Left renal pelvis (tissue), 4 donors: ENCODE measurements at places on chromosomes 5 and 9. TPM values are rescaled to one million over a fixed set of nuclear protein-coding genes. Genes with fewer than 3 reads are reported as not detected.

DNA sequence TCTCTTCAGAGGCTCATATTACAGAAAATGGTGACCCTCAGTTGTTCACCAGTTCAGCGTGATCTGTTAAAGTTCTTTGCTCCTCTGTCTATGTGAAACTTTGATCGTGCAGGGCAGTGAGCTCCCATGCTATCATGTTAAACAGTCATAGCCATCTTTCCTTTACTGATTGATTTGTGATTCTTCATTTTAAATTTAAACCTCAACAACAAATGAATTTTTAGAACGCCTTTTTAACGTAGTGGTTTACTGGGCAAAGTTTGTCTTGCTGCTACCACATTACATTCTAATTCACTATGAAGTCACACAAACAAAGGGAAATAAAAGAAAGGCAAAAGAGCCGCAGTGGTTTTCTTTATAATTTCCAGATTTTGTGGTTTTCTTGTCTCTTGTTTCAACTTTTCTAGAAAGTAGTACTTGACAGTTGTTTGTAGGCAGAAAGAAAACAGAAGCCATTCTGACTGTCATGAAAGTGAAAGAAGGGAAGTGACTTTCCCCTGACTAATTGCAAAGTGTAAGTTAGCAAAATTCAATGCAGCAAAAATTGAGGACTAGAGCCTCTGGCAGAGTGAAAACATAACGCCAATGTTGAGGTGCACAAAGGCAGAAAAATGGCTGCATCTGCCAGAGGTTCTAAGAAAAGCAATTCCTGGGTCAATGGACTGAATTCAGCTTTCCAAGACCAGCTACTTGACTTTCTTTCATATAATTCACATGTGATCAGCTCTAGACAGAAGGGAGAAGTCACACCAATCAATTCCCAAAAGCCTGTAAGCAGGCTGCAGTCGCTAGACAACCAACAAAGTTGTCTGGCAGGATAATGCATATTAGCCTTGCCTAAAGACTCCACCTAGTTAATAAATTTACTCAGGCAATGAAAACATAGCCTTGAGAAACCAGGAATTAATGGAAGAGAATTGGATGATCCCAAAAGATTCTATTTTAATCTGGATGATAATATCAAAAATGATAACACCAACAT is 7.1 kb upstream of the IFNA6 start:
- no peak for DNase-seq

- no peak for DNase-seq
Measured at GRCh38 chr5:1445313-1445688, at the start of gene SLC6A3. Gene SLC6A3, minus strand, starts transcription at chr5:1445440. Its CDS starts 2,243 bp downstream, at chr5:1443197.

Gene PDE4D
- 18.1 TPM for polyA plus RNA-seq

- DNase-seq = no peak
Measured at GRCh38 chr9:30775236-30775635, 1609.2 kb upstream of the ACO1 start.

- DNase-seq = no peak
Measured at GRCh38 chr9:123438821-123439220, 82.8 kb downstream of the CRB2 start.

Gene TEK
- polyA plus RNA-seq = 40.6 TPM

- DNase-seq = no peak
Measured at GRCh38 chr5:34517249-34517648, 138.9 kb upstream of the RAI14 start.

DNA sequence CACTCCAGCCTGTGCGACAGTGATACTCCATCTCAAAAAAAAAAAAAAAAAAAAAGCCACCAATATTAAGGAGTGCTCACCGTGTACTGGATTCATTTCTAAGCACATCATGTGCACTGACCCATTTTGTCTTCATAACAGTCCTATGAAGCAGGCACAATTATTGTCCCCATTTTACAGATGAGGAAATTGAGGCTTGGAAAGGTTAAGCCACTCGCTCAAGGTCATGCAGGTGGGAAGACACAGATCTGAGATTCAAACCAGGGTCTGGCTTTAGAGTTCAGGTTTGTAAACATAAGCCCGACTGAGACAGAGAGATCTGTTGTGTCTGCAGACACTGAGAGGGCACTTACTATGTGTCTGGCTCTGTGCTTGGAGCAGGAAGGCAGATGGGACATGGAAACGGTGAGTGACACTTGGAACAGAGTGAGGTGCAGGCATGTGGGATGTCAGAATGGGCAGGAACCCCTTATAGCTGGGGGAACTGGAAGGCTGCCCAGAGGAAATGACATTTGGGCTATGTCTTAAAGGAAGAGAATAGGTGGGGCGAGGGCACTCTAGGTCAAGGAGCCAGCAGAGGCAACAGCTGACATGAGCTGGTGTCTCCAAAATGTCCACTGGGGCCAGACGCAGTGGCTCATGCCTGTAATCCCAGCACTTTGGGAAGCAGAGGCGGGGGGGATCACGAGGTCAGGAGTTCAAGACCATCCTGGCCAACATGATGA is 69.9 kb downstream of the STK10 start:
- no peak for DNase-seq

DNA sequence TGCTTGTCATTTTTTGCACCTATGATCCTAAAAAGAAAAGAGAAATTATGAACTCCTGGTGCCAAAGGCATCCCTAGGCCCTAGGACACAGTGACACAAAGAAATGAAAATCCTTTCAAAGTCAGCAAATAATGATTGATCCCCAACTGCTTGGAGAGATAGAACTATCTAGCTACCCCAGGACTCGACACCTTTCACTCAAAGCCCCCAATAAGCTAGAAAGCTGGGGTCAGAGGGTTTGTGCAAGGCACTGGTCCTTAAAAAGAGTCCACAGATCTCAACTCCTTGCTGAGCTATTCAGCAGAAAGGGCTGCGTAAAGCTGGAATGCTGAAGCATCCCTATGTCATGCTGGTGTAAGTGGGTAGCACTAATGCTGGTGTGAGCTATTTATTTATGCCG is 31.8 kb upstream of the MAP1B start:
- no peak for DNase-seq

Gene SLC4A9
- polyA plus RNA-seq = 13.8 TPM

DNA sequence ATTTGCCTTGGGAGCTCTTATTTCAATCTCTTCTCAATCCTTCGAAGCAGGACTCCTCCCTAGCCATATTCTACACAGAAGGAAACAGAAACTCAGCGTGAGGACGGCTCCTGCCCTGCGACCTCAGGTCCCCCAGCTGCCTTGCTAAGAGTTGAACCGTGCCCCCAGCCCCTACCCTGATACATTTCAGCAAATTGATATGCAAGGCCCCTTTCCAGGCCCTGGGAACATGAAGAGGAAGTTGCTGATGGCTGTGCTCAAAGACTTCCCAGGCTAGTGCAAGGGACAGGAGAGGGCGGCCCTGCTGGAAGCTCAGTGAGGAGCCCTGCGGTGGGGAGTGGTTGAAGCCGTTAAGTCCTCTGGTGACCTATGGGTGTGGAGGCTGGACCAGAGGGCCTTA is 41.5 kb downstream of the BOD1 start:
- DNase-seq = no peak

DNA sequence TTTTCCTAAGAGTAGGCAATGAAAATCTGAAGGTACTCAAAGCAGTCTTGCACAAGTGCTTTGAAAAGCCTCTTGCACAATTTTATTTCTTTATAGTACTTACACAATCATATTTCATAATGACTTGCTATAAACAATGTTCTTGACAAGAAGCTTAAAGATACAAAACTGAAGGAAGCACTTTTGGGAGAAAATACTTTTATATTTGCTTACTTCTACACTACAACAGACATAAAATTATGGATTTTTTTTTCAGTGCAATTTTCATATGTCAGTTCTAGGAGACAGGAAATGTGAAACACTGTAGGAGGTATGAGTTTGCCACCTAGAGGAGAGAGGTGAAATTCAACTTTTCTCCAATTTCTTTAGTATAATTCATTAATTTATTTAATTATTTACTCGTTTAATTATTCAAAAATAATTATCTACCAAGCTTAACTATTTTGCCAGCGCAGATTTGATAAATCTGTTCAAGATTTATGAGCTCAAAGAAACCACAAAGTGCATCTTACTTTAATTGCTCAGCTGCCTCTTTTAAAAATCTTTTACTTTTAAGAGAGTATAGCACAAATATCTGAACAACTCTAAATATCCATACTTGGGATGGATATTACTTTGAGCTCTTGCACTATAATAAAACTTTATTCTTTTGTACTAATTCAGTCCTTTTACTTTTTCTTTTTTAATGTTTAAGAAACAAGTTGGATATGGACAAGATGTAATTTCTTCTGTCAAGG is 29.0 kb upstream of the CDKN2B start:
- no peak for DNase-seq

Gene PARP8
- 14.8 TPM for polyA plus RNA-seq

Gene EPB41L4B
- polyA plus RNA-seq = 14.6 TPM

Gene BNC2
- 47.7 TPM for polyA plus RNA-seq

Gene SMIM33
- polyA plus RNA-seq = not detected
